ENCODE measurements at places on chromosomes 3 and 15. TPM values are rescaled to one million over a fixed set of nuclear protein-coding genes. Genes with fewer than 3 reads are reported as not detected.

SACM1L gene
- 30.6 TPM for total RNA-seq

UQCRC1 gene
- total RNA-seq, result 473 TPM

CHRNA7 gene
- total RNA-seq, result under 0.01 TPM

ARHGEF26 gene
- 0.64 TPM for total RNA-seq

MYZAP gene
- 2.4 TPM for total RNA-seq

PRR23A gene
- not detected for total RNA-seq

HCN4 gene
- total RNA-seq, result not detected

ERICH6 gene
- under 0.01 TPM for total RNA-seq

TNK2 gene
- total RNA-seq, result 6.8 TPM

SNTN gene
- total RNA-seq, result not detected

HES1 gene
- 46.6 TPM for total RNA-seq

Data from bronchial epithelial cell (primary cell).